A375 (cell line): ENCODE measurements at places on chromosomes 2 and 18. TPM values are rescaled to one million over a fixed set of nuclear protein-coding genes. Genes with fewer than 3 reads are reported as not detected.

The CNOT11 gene
- 18.7 and 24.3 TPM in 2 replicates for total RNA-seq

The DSG4 gene
- not detected in 2 replicates for total RNA-seq

The FER1L5 gene
- total RNA-seq, result not detected in 2 replicates

The SEC11C gene
- 32.5 and 35.6 TPM in 2 replicates for total RNA-seq

The ZNF516 gene
- 12.5 and 13.8 TPM in 2 replicates for total RNA-seq

The KHK gene
- 4.5 and 6.0 TPM in 2 replicates for total RNA-seq

The PPM1B gene
- 16.9 and 17.8 TPM in 2 replicates for total RNA-seq

The QPCT gene
- total RNA-seq, result 5.9 and 7.7 TPM in 2 replicates

The ARL6IP6 gene
- 13.8 and 17.7 TPM in 2 replicates for total RNA-seq

The NT5C1B gene
- total RNA-seq, result not detected in 2 replicates

The ZNF24 gene
- 21.1 and 24.2 TPM in 2 replicates for total RNA-seq

The ADD2 gene
- 11.0 and 20.1 TPM in 2 replicates for total RNA-seq

The CNOT9 gene
- total RNA-seq, result 40.3 and 42.9 TPM in 2 replicates

The OTOF gene
- total RNA-seq, result not detected in 2 replicates

The TGFA gene
- 193 and 202 TPM in 2 replicates for total RNA-seq

The INHA gene
- total RNA-seq, result 0.83 and 1.7 TPM in 2 replicates

The CHRNG gene
- total RNA-seq, result not detected in 2 replicates

The SDC1 gene
- total RNA-seq, result 31.4 and 35.3 TPM in 2 replicates

The EML6 gene
- total RNA-seq, result 2.7 and 6.1 TPM in 2 replicates

The ATP9B gene
- total RNA-seq, result 5.0 and 11.7 TPM in 2 replicates
